ENCODE measurements at places on chromosomes 1 and 21.

DNA sequence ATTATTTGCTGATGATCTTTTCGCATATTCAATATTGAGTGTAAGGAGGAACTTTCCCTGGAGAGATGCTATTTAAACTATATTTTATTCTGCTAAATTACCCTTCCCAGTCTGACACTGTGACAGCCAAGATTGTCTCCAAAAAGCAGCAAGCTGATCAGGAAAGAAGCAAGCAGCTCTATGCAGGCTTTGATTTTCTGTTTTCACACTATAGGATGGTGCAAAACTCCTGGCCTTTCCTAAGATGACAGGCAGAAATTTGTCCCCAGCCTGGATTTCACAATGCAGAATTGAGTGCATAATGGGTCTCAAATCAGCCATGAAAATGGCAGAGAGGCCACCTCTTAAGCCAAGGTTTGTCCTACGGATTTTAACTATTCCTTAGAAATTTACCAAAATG lies 1.1 kb downstream of the SGIP1 start:
- DNase-seq: no peak

DNA sequence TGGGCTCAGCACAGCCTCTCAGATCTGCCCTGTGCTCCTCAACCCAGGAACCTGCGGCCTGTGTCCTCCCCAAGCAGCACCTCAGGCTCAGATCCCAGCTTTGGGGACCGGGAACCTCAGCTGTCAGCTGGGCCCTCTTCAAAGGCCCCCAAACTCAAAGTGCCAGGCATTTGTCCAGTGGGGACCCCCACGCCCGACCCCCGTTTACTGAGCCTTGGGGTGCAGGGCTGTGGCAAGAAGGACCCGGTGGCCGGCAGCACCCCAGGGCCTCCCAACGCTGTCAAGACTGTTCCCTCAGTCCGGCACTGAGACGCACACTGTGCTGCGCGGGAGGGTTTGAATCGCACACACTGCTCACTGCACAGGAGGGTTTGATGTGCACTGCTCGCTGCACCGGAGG lies 35.0 kb downstream of the MORN1 start:
- DNase-seq: no peak

DNA sequence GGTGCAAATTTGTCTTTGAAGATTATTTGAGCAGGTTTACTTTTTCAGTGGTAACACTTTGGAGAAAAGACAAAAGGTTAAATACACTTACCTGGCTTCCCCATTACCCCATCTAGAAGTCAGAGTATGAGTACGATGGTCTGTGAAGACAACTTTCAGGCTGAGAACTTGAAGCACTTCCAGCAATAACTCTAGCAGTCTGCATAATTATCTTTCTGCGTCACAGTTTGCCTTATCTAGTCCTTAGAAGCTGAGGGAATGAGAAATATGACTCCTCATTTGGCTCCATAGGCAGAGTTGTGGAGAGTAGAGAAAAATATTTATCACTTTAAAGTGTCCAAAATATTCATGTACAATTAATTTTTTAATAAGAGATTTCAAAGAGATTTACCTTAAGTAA lies 323.4 kb upstream of the CAMK1G start:
- no peak for DNase-seq

DNA sequence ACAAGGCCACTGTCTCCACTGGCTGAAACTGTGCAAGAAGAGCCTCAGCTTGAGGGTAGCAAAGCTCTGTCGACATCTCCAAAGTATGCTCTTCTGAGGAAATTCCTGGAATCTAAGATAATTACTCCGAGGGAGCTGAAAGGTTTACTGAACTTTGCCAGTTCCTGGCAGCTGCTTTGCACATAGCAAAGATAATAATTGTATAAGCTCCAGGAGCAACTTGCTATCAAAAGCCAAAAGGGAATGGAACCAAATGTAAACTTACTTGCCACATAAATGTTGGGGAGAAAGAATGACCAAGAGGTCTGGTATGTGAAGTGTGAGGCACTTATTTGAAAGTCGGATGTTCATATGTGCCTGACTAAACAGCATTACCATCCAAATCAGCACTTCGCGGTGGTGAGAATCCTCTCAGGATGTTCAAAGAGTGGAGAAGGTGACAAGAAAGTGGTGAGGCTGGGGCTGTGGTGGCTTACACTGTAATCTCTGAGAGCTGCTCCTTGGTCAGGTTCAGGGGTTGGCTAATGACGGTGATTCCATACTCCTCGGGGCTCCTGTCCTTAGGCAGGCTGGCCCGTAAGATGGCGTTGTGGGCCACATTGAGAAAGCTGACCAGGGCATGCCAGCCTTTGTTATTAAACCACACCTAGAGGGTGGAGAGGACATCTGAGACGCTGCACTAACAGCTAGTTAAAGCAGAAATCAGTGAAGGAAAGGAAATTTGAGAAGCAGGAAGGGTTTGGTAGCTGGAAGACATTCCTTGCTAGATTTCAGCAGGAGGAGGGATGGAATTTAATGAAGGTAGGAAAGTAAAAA lies 100.0 kb downstream of the ABCA4 start:
- DNase-seq: no peak

DNA sequence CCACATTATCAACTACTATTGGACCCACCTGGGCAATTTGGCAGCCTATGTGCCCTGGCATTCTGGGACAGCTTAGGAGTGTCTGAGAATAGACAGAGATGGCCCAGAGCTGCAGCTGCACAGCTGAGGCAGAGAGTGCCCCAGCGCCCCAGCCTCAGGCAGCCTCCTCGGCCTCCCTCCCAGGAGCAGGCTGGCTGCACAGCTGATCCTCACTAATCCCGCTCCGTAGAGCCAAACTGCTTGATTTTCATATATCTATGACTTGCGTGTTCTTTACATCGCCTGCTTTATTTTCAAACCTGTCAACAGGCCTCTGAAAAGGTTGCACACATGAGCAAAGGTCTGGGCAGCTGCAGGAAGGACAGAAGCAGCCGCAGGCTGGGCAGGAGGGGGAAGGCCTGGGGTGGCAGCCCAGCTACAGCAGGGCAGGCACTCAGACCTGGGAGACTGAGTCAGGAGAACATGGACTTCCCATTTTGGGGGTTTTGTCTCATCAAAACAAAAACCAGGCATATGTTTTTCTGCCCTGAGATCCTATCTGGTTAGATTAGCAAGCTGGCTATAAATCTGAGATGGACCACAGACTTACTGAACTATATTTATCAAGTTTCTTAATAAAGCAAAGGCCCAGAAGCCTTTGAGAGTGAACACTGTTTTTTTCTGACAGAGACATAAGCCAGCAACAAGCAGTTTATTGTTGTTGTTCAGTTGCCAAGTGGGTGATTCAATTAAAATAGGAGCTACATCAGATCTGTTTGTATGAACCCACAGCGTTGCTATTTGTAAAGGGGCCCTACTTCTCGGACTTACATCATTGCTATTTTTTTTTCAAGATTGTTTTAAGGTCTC lies 301.8 kb upstream of the DUSP10 start:
- no peak for DNase-seq

DNA sequence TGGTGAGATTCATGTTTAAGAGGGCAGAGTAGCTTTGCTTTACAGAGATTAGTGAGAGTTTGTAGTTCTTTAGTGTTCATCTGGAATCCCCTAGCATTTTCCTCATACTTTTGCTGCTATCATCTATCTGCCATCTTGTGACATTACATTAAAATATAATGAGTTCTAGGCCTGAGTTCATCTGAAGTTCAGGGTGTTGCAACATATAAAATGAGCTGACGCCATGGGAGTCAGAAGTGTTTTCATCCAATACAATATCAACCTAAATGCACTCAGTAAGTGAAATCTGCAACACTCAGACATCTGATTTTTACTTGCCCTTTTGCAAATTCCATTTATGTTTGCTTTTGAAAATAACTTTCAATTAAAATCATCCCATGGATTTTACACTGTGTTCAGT lies 153.8 kb downstream of the NTNG1 start:
- no peak for DNase-seq

Measured in NCI-H2107 (cell line).